Endodermal cell (in vitro differentiated cells): ENCODE measurements at places on chromosomes 2 and 18.
A peak's percentile ranks its signal among the peaks of the same experiment; 100 is the strongest.

DNA sequence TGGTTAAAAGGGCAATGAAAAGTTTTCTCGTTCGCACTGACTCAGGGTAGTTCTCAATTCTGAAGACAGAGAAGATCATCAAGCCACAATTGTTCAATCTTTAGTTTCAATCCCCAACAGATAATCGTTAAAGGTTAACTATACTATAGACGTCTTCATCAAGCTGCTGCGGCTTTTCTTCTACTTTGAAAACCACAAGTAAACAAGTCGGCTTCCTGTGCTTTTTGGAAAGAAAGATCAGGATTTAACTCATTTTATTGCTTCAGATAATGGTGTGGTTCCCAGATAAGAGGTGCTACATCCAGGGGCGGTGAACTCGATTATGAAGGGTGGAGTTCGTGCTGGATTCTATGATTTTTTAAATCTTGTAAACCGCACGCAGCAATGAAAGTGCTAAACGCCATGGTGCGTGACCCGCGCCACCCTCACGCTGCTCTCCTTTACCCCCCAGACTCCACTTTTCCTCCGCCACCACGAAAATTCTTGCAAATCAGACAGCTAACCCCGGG lies 545 bp upstream of the CDCA7 start:
- DNase-seq = no peak

GRCh38 chr2:120680136-120680761 lies 55.4 kb upstream of the GLI2 start:
- peak; percentile 94 for DNase-seq

DNA sequence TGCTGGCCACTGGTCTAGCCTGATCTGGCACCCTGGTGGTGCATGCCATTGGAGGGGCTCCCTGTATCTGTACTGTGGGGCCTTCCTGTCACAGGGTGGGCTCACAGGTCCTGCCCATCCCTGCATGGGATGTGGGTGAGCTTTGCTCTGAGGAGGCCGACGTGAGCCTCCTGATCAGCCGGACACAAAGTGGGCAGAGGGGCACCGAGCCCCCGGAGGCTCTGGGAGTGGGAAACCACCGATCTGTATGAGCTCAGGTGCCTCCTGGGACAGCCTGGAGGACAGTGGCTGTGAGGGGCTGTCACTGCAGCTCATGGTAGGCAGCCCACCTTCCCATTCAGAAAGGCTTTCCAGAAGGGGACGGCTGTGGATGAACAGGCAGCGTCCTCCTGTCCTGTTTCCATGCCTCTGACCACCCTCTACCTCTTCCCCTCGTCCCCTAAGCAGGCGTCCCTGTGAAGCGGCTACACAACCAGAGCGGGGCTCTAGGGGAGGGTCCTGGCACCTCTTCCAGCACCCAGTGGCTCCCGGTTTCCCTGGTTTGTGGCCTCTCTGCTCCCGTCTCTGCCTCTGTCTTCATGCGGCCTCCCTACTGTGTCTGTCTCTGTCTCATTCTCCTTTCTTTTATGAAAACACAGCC lies 112.5 kb upstream of the OTOS start:
- DNase-seq = no peak

DNA sequence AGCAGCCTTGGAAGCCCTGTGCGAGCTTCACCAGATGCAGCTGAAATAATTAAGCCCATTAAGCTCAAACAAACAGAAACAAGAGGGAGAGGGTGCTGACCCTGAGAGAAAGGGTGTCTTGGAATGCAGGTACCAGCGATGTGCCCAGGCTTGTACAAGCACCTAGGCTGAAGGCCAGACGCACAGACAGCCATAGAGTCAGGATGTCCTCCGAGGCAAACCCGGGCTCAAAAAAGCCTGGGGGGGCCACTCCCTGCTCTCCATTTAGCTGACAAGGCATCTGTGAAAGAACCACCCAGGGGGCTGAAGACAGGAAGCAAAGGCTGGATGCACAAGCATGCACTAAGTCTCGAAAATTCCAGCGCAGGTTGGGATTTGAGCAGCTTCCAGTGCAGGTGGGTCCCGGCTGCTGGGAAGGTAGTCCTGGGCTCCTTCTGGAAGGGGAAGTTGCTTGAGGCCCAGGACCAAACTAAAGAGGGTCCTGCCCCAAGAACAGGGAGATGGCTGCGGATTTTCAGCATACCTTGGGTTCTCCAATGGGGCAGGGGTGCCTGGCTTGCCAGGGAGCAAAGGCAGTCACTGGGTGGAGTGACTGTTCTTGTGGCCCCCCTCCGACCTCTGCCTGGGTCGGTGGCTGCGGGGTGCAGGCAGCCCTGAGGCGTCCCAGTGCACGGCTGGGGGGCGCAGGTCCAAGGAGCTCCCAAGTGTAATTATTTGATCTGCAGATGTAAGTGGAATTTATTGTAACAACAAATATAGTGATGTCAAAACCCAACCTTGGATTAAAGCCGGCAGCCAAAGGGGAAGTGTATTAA lies 5.9 kb downstream of the GBX2 start:
- no peak for DNase-seq

DNA sequence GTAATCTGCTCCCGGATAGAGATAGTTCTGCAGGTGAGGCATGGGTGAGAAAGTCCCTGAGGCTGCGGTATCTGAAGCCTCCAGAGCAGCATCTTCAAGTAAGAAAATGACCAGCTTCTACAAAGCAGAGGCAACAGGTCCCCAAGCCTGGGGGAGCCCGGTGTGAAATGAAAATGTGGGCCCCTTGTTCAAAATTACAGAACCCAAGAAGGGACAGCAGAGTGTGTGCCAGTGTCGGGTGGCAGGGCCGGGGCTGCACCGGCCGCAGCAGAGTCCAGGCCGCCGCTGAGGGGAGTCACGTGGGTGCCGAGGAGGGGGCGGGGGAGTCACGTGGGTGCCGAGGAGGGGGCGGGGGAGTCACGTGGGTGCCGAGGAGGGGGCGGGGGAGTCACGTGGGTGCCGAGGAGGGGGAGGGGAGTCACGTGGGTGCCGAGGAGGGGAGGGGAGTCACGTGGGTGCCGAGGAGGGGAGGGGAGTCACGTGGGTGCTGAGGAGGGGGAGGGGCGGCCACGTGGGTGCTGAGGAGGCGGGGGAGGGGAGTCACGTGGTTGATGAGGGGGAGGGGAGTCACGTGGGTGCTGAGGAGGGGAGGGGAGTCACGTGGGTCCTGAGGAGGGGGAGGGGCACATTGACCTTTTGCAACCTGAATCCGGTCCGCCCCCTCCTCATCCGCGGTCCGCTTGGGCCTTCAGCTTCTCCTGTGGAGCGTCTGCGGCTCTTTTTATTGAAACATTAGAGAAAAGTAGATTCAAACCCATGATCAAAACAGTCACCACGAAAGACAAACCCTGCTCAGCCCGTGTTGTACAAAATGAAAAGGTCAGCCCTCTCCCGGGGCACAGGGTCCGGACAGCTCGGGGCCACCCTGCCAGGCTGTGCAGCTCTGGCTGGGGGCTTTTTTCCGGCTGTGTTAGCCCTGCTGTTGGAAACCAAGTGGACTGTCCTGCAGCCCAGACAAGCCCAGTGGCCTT lies 10.4 kb downstream of the COLEC11 start:
- DNase-seq = no peak

- no peak for DNase-seq
Measured at GRCh38 chr2:191066197-191066918, 52.4 kb upstream of the STAT1 start.

- no peak for DNase-seq
Measured at GRCh38 chr18:5461041-5461440, 82.8 kb downstream of the EPB41L3 start.

DNA sequence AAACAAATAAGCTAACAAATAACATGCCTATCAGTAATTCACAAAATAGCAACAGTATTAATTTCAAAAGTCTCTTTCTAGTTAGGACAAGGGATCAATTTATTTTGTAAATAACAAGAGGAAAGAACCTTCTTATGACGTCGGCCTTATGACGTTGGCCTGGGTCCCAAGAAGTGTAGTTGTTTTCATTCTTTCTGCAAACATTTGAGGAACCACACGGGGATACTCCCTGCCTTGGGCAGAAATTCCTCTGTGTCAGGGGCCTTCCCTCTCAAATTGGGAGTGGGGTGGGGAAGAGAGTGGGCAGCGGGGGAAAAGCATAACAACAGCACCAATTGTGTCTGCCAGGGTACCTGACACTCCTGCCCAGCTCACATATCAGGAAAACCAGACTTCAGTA lies 1.3 kb downstream of the CCDC68 start:
- DNase-seq = no peak

DNA sequence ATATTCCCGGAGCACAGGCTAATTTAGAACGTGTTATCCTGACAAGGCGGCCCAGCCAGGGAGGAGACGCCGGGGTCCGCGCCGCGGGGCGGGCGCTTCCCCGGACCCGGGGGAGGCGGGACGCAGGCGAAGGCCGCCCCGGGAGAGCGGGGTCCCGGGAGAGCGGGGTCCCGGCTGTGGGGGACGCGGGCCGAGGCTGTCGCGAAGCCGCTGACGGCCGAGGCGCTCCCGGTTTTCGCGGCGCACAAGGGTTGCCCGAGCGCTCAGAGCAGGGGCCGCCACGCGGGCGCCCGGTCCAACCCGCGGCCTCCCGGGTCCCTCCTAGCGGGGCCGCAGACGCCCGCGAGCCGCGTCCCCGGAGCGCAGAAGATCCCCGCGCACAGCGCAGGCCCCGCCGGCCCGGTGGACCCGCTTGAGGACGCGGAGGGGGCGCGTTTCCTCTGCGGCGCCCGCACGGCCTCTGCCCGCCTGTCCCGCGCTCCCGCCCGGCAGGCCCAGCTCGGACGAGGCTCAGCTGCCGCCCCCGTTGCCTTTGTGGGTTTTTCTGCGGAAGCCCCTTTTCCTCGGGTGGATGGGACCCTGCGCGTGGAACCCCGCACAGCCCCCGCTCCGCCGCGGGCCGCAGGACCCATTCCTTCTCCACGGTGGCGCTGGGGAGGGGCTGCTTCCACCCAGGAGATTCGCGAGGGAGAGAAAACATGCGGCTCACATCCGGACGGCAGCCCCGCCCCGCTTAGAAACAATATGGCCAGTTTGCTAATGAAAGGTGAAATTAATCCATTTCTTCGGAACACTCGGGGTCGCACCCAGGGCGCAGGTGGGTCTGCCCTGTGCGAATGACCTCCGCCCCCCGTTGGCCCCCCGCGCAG lies 9.6 kb upstream of the KCNG2 start:
- no peak for DNase-seq

DNA sequence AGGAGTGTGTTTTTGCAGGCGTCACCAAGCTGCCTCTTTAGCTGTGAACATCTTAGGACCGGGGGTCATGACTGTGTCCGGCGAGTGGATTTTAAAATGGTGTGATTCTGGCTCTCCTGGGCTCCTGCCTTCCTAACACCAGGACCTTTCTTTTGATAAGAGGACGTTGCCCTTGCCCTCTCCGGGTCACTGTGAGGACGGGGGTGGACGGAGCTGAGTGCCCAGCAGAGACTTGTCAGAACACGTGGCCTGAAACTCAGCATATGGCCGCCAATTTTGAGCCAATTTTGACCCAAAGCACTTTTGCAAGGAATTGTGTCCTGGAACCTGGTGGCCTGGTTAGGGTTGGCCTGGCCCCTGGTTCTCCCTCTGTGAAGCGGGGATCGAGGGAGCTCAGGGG lies 40.2 kb downstream of the RTP5 start:
- DNase-seq = peak; percentile 26

DNA sequence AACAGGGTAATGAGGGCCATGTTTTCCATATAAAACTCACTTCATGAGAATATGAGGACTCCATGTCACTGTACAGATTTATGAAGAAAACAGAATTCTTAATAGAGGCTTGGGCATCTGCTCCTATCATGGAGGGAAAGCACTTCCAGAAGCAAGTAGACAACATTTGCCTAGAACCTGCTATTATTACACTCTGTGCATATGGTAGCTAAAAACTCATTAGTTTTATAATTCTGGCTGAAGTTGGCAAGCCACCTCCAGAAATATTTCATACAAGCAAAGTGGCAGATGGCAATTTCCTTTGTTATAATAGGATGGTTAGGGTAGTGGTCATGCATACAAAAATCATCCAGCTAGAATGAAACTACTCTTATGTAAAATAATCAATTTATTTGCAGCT lies 65.8 kb upstream of the TLK1 start:
- DNase-seq = no peak

DNA sequence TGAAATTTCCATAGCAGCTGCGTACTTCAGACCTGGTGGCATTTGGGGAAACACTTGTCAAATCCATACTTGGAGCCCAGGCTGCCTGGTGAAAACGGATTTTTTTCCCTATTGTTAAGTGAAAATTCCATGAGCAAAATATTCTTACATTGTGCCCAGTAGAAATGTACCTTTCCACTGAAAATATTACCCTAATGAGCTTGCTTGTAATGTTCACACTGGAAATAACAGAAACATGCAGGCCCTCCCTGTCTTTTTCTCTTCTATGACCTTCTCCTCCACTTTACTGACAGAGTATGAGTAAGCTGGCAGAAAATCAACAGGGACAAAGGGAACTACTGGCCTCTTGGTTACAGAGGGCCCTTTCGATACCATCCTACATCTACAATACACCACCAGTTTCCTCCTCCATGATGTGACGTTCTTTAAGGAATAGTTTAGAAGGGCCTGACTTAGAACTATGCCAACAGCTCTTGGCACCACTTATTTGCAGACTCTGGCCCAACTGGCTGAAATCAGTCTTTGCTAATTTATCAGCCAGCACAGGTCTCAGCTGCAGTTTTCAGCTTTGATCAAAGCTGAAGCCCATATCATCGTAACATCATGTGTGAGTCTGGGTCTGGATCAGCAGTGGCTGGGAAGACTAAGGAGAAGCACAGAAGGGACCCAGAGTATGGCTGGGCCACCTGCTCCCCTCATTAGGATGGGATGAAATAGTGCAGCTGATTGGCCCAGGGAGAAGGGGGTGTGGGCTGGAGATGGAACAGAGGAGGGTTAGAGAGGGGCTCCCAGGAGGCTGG lies 272.2 kb upstream of the ID2 start:
- no peak for DNase-seq

GRCh38 chr2:236156860-236157194 lies 11.4 kb downstream of the GBX2 start:
- peak; percentile 45 for DNase-seq

DNA sequence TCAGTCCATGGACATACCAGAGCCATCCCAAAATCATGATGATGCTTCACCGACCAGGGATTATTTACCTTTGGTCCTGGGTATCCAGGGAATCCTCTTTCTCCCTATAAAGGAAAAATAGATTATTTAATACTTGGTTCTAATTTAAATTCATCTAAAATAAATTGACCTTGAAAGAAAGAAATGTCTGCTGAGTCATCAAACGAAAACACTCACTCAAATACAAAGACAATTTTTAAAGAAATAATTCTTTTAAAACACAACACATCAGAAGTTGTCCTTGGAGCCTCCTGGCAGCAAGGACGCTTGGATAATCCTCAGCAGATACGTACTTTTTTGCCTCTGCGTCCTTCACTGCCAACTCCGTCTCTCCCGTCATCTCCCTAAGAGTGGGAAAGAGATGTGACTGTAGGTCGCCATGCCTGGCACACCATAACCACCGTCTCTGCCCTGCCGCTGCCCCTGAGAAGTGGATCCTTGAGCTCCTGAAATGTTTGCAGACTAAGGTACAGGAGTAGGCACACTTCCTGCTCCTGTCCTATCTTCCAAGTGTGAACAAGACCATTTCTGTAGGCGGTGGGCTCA lies 65.6 kb downstream of the COL6A3 start:
- no peak for DNase-seq

DNA sequence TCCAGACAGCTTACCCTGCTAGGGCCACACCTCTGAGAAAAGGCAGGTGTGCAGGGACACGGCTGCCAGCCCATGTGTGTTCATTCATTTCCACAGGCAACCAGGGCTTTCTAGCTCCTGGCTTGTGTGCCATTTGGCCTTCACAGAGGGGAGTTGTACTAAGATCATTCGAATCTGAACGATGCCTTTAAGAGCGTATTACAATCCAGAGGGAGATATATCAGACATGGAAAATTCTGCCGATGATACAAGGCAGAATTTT lies 64.2 kb upstream of the OTOF start:
- DNase-seq = peak; percentile 38
